ENCODE measurements at places on chromosomes 5 and 9.
A peak's percentile ranks its signal among the peaks of the same experiment; 100 is the strongest.

GRCh38 chr5:140214831-140215230 is 39.8 kb downstream of the CYSTM1 start:
- DNase-seq = no peak

DNA sequence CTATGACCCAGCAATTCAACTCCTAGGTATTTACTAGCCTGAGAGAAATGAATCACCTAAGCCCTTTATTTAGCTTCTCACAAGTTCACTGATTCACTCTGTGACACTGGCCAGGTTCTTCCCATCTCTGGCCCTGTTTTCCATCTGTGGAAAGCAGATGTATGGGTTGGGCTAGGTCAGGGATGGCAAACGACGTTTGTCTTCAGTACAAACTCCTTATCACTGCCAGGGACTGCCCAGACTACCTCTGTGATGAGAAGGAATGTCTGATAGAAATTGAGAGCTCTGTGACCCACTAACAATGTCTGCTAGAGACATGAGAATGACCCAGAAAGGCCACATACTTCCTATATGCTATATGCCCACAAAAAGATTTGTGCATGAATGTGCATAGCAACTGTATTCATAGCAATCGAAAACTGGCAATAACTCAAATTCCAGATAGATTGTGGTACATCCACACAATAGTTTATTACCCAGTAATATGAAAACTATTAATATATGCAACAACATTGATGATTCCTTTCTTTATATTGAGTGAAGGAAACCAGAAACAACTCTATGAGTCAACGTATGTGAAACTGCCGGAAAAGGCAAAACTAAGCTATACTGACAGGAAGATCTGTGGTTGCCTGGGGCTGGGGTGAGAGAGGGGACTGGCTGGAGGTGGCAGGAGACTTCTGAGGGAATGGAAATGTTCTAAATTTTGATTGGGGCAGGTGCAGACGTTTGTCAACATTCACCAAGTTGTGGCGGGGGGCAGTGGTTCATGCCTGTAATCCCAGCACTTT is 32.0 kb upstream of the ADAM19 start:
- DNase-seq = no peak

- no peak for DNase-seq
Measured at GRCh38 chr5:131264451-131265099, 722 bp downstream of the CDC42SE2 start.

- DNase-seq = no peak
Measured at GRCh38 chr9:114000671-114001409, 77.3 kb downstream of the AMBP start.

GRCh38 chr5:116699332-116699731 is 124.7 kb upstream of the SEMA6A start:
- DNase-seq = no peak

DNA sequence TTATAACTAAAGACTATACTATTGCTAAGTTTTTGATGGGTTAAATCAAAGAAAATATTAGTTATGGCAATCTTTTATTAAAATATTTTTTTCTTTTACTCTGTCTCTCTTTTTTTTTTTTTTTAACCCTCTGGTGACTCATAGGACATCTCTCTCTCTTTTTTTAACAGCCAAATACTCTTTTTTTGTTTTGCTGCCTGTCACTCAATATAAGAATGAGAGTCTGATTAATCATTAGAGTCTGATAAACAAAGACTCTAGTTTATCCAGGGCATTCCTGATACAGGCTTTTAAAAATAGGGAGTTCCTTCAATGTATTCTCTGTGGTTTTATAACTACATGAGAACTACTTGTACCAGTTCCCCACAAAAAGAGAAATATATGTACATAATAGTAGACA is 77.3 kb downstream of the SLC38A9 start:
- no peak for DNase-seq

GRCh38 chr9:81782313-81782995 is 93.1 kb upstream of the TLE1 start:
- DNase-seq = no peak

- no peak for DNase-seq
Measured at GRCh38 chr5:89595056-89595455, 712.1 kb upstream of the MEF2C start.

DNA sequence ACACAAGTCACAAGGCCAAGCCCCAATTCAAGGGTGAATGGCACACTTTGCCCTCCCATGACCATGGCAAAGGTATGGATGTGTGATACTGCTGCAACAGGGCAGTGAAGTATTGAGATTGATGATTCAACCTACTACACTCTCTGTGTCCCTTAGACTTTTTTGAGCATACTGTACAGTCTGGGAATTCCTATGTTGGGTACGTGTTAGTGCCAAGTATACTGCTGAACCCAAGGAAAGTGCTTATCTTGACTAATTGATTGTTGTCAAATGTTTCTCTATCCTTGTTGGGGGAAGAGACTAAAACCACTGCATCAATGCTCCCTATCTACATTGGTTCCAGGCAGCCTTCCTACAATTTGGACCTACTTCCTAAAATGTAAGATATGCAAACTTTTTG is 93.7 kb downstream of the NDFIP1 start:
- no peak for DNase-seq

DNA sequence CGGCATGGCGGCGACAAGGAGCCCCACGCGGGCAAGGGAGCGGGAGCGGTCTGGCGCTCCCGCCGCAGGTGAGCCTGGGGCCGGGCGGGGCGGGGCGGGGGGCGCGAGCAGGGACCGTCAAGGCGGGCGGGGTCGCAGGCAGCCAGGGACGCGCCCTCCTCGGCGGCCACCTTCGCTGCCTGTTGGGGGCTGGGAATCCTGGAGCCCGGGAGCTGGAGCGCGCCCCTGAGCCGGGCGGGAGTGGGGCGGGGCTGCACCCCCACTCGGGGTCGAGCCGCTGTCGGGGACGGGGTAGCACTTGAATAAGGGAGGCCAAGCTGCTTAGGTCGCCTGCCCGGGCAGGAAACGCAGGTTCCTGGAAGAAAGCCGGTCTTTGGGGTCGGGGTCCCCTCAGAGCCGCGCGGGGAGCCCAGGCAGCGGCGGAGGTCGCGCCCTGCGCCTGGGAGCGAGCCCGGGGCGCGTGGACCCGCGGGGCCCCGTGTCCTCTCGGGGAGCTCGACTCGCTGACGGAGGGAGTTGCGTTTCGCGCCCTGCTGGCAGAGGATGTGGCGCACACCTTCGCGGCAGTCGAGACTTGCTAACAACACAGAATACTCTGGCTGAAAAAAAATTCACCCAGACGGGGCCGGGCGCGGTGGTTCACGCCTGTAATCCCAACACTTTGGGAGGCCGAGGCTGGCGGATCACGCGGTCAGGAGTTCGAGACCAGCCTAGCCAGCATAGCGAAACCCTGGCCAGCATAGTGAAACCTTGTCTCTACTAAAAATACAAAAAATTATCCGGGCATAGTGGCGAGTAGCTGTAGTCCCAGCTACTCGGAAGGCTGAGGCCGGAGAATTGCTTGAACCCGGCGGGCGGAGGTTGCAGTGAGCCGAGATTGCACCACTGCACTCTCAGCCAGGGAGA is 552 bp downstream of the OTULINL start:
- peak; percentile 52 for DNase-seq

DNA sequence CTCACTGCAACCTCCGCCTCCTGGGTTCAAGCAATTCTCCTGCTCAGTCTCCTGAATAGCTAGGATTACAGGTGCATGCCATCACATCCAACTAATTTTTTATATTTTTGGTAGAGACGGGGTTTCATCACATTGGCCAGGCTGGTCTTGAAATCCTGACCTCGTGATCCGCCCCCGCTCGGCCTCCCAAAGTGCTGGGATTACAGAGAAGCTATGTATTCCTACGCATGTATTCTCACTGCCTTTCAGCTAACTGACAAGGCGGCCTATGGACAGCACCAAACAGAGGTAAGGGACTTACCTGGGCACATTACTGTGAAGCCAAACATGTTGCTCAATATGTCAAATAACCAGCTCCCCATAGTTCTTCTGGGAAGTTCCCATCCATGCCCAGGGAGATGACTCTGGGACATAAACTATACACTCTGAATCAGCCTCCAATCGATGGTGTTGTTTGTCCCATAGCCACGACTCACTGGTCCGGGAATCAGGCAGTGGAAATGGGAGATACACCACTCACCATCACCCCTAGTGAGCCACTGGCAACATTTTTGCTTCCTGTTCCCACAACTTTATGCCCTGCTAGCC is 114.6 kb downstream of the SYK start:
- DNase-seq = no peak

- DNase-seq = no peak
Measured at GRCh38 chr9:125810161-125810560, 63.0 kb downstream of the PBX3 start.

DNA sequence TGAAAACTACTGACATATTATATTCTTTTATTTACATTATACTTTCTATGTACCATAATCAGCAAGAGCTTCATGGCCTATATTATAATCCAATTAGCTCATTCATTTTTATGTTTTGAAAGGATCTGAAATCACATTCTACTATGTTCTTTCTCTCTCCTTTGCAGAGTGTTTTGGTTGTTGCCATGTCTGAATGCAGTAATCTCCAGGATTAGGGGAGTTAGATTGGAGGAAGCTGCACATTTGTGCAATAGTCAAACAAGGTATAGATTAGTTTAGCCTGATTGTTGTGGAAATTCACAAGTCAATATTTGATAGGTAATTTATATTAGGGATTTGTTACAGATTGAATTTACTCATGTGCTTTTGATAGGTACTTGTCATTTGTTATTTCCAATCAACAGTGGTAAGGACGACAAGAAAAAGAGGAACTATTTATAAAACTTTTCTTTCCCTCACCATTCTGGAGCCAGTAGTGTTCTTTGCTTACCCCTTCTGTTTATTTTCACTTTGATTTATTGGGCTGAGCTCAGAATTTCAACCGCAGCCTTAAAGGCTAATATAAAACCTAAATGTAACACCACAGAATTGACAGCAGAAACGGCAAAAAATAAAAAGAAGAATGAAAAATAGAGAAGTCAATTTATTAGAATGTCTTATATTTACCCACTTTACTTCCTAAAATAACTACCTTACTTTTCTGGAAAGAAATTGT is 597.0 kb downstream of the CHSY3 start:
- no peak for DNase-seq

- no peak for DNase-seq
Measured at GRCh38 chr5:172453986-172454357, 353 bp downstream of the SH3PXD2B start.

DNA sequence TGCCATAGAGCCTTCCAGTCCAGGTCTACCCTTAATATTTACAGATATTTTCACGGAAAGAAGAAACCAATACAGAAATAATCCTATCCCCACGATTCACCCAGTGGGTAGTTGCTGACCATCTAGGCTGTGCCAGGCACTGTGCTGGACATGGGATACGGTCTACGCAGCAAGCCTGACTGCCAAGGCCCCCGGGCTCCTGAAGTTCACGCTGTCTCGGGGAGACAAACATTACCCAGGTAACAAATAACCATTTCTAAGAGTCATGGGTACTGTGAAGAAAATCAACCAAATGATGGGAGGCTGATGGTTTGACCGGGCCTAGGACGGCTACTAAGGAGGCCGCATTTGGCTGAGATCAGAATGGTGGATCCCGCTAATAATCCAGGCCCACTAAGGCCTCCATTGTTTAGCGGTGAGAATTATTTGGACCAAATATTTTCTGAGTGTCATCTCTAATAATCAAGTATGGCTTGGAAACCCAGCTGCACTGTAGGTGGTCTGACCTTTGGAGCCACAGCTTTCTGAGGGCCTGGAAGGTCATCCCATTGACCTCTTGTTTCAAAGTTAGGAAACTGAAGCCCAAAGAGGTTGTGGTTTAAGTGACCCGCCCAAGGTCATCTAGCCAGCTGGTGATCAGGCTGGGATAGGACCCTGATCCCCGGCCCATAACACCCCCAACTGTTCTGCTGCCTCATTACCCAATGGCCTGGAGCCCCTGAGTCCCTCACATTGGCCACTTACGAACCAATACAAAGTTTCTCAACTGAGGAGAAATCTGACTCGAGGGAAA is 82.4 kb downstream of the AK8 start:
- DNase-seq = no peak

GRCh38 chr9:110208031-110208430 is at the start of gene C9orf152:
C9orf152 (minus strand) TSS chr9:110208159; CDS start chr9:110207579, 580 bp downstream.
- DNase-seq = no peak

DNA sequence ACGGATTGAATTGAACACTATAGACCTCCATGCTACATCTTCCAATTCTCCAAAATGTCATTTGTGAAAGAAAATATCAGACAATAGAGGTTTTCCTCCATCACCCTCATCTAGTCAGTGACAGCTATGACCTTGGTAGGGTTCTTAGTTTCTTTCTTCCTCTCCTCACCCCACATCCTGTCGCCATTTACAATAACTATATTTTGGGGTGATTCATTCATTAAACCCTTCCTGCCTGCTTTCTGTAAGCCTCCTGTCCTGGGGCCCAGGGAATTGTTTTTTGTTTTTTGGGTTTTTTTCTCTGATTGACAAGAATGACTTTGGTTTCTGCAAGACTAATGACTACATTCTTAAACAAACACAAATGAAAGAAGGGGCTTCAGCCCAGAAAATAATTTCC is 82.6 kb downstream of the PRELID2 start:
- no peak for DNase-seq

DNA sequence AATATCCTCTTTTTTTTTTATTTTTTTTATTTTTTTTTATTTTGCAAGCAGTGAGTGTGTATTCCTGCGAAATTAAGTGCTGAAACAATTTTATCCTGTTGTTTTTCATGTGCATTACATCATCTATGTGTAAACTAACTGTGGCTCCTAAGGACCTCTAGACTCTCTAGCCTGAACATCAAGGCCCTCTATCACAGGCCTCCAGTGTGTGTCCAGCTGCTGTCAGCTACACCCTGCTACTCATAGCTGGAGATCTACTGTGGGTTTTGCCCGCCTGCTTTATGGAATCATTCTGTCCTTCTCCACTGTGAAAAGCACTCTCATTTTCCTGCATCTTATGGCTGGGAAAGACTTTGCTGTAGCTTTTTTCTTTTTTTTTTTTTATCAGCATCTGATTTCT is 157.8 kb downstream of the KCTD16 start:
- no peak for DNase-seq

GRCh38 chr5:79613549-79613948 is 1.3 kb downstream of the TENT2 start:
- DNase-seq = no peak

- no peak for DNase-seq
Measured at GRCh38 chr9:87793292-87793691, 67.4 kb downstream of the CTSL start.

- no peak for DNase-seq
Measured at GRCh38 chr5:131250751-131251475, 12.9 kb upstream of the CDC42SE2 start.

- DNase-seq = no peak
Measured at GRCh38 chr5:9015937-9016270, 530.0 kb downstream of the SEMA5A start.

DNA sequence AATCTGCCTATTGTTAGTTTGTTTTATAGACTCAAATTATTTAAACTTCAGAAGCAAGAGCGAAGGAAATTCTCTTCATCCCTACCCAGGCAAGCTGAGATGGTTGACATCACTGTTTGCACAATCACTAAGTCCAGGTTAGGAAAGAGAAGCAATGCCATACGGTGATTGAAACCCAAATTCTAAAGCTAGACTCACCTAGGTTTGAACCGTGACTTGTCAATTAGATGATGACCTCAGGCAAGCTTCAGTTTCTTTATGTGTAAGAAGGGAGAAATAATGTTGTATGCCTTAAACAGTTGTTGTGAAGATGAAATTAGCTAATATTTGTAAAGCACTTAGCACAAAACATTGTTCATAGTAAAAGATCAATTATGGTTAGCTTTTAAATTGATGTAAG is 96.5 kb upstream of the ANKRD55 start:
- DNase-seq = no peak

GRCh38 chr5:72296256-72296655 is 23.8 kb downstream of the MRPS27 start:
- DNase-seq = no peak

Measured in stimulated activated CD4-positive, alpha-beta T cell treated with anti-CD3 and anti-CD28 coated beads, Interleukin-1b, Interleukin-23, amount 100 ng/mL, for 1 hour (primary cell).